ENCODE measurements at places on chromosomes 2 and 18. TPM values are rescaled to one million over a fixed set of nuclear protein-coding genes. Genes with fewer than 3 reads are reported as not detected.
A peak's percentile ranks its signal among the peaks of the same experiment; 100 is the strongest.

DNA sequence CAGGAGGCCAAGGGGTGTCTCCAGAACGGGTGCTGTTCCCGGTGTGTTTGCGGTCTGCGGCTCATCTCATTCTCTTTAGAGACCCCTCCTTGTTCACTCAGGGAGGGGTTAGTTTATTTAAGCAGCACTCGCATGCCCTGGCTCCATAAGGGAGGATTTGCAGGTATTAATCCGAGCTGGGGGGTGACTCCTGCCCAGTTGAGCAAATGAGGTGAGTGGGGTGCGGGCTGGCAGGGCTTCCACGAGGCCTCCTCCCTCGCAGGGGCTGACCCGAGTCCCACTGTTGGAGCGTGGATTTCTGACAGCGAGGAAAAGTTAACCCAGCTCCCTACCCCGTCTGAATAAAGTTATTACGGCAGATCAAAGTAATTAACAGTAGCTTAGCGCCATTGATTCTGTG, 371.8 kb upstream of the SALL3 start:
- H3K4me1 ChIP-seq = no peaks in the 10 kb centered on the region
- H3K36me3 ChIP-seq = no peaks in the 10 kb centered on the region
- no peak overlapping the region for H3K4me3 ChIP-seq

GRCh38 chr2:136408795-136409194, 290.8 kb upstream of the CXCR4 start:
- no peak overlapping the region for H3K27ac ChIP-seq
- H3K4me1 ChIP-seq = no peaks in the 10 kb centered on the region
- H3K4me3 ChIP-seq = no peak overlapping the region
- H3K27me3 ChIP-seq = no peaks in the 10 kb centered on the region
- no peak for DNase-seq

CD8B2 gene
- total RNA-seq = not detected

GRCh38 chr2:68465081-68465916, 1.8 kb downstream of the FBXO48 start:
- no peaks in the 10 kb centered on the region for H3K4me1 ChIP-seq
- H3K4me3 ChIP-seq = no peak overlapping the region
- H3K36me3 ChIP-seq = no peaks in the 10 kb centered on the region
- no peak for DNase-seq
- H3K27me3 ChIP-seq = no peaks in the 10 kb centered on the region
- H3K27ac ChIP-seq = no peak overlapping the region

GRCh38 chr18:62865498-62865897, 150.2 kb downstream of the PHLPP1 start:
- no peaks in the 10 kb centered on the region for H3K4me1 ChIP-seq
- H3K27ac ChIP-seq = no peak overlapping the region
- H3K27me3 ChIP-seq = no peaks in the 10 kb centered on the region
- H3K36me3 ChIP-seq = no peaks in the 10 kb centered on the region
- no peak overlapping the region for H3K4me3 ChIP-seq

GRCh38 chr2:24360050-24360962, at the start of gene ITSN2:
Gene ITSN2 (minus strand): TSS chr2:24360536. CDS start chr2:24328082, 32,454 bp downstream.
- peaks cover 3% of the 10 kb centered on the region for H3K4me1 ChIP-seq
- peak within 1 kb of the TSS; percentile 88 for H3K27ac ChIP-seq
- H3K36me3 ChIP-seq = no peaks in the 10 kb centered on the region
- DNase-seq = peak; percentile 92
- H3K27me3 ChIP-seq = no peaks in the 10 kb centered on the region

GRCh38 chr18:25456334-25457010, 104.5 kb upstream of the ZNF521 start:
- no peak for DNase-seq
- H3K4me1 ChIP-seq = no peaks in the 10 kb centered on the region
- no peak overlapping the region for H3K4me3 ChIP-seq
- no peak overlapping the region for H3K27ac ChIP-seq
- no peaks in the 10 kb centered on the region for H3K27me3 ChIP-seq
- H3K36me3 ChIP-seq = no peaks in the 10 kb centered on the region

DNA sequence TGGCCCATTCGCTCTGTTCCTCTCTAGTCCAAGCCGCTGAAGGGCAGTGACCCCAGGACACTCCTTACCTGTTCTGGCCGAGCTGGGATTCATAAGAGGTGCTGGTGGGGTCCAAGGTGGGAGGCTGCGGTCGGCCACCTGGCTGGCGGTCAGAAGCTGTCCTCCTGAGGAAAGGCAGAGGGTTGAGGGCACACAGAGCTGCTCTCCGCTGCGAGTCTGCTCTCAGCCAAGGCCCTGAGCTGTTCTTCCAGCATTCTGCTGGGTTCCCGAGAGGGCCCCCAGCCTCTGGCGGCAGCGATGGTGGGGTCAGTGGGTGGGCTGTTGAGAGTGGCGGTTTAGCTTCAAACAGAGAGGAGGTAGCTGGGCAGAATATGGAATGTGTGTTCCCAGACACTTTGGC, 3.8 kb downstream of the PCARE start:
- no peaks in the 10 kb centered on the region for H3K27me3 ChIP-seq
- no peak for DNase-seq
- H3K4me1 ChIP-seq = no peaks in the 10 kb centered on the region
- H3K27ac ChIP-seq = no peak overlapping the region

GRCh38 chr2:99845296-99845695, 297.1 kb downstream of the AFF3 start:
- H3K36me3 ChIP-seq = no peaks in the 10 kb centered on the region
- no peaks in the 10 kb centered on the region for H3K27me3 ChIP-seq
- no peaks in the 10 kb centered on the region for H3K4me1 ChIP-seq
- DNase-seq = no peak
- H3K27ac ChIP-seq = no peak overlapping the region
- H3K4me3 ChIP-seq = no peak overlapping the region

GRCh38 chr2:47134386-47135090, 20.6 kb downstream of the STPG4 start:
- no peak for DNase-seq

MDH1B gene
- total RNA-seq = 23.9 TPM

GRCh38 chr2:17620841-17621240, 80.3 kb downstream of the VSNL1 start:
- no peaks in the 10 kb centered on the region for H3K4me1 ChIP-seq
- no peaks in the 10 kb centered on the region for H3K27me3 ChIP-seq
- no peaks in the 10 kb centered on the region for H3K36me3 ChIP-seq
- H3K4me3 ChIP-seq = no peak overlapping the region
- DNase-seq = no peak

CABYR gene
- 0.67 TPM for total RNA-seq

DNA sequence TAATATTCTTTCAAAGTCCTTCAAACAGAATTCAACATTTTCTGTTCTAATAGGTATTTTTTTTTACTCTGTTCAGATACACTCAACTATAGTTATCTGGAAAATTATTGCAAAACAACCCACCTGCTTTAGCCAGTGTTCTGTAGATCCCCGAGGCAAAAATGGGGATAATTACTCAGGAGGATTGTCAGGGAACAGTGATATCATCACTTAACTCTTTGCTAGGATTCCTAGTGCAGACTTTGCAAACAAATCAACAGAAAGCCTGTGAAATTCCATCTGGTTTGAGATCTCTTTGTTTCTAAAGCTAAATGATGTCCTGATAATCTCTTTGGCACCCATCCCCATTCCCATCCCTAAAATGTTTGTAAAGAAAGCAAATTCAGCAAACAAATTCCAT, 413.6 kb upstream of the MEIS1 start:
- no peak for DNase-seq
- no peak overlapping the region for H3K4me3 ChIP-seq
- no peak overlapping the region for H3K27ac ChIP-seq
- no peaks in the 10 kb centered on the region for H3K27me3 ChIP-seq
- H3K4me1 ChIP-seq = no peaks in the 10 kb centered on the region
- no peaks in the 10 kb centered on the region for H3K36me3 ChIP-seq

- no peak overlapping the region for H3K4me3 ChIP-seq
- DNase-seq = no peak
- no peaks in the 10 kb centered on the region for H3K4me1 ChIP-seq
- H3K36me3 ChIP-seq = no peaks in the 10 kb centered on the region
- H3K27ac ChIP-seq = no peak overlapping the region
Observed at GRCh38 chr2:145268931-145269330, 749.0 kb upstream of the ZEB2 start.

DNA sequence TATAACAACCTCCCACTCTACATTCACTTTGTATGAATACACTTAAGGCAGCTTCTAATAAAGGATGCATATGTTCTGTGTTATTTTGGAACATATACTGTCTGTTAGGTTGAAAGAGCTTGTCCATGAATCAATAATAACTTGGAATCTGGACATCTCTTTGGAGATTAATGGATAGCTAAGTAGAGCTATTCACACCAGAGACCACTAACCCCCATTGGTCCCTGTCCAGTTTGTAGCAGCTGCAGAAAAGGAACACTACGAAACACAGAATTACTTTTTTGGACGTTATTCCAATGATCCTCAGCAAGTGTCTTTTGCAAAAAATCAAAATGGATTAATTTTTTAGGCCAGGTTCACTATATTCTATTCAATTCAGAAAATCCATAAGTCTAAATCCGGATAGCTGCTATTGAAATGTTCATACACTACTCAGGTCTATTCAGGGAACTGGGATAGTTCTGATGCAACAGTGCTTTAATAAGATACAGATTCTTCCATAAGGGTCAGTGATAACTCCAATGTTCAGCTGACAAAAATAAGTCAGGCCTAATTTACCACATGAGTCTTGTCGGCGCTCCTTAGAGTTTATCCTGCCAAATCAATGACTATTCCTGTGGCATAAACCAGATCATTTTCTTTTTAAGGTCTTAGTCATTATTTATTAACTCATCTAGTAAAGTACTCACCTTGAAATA, 44.2 kb downstream of the NRXN1 start:
- no peaks in the 10 kb centered on the region for H3K36me3 ChIP-seq
- DNase-seq = no peak
- H3K4me1 ChIP-seq = no peaks in the 10 kb centered on the region
- H3K4me3 ChIP-seq = no peak overlapping the region
- H3K27ac ChIP-seq = no peak overlapping the region

GYPC gene
- total RNA-seq = 19.7 TPM

DNA sequence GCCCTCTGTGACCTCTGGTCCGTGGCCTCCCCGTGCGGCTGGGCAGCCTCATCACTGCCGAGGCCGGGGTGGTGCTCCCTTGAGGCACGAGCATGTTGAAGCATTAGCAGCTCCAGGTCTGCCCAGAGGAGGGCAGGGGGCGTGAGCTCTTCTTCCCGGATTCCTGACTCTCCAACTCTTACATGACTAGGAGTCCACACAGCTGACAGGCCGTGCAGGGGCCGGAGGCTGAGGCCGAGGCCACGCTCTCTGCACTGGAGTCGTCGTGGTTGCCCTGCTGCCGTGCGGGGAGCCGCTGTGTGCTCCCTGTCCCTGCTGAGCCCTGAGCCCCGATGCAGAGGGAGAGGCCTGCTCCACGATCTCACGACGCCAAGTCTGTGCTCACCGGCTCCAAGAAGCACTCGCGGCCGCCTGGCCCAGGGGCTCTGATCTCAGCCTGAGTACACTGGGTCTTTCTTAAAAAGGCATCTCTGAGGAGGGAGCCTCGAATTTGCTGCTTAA, 19.4 kb upstream of the KCNG2 start:
- no peak overlapping the region for H3K27ac ChIP-seq
- no peaks in the 10 kb centered on the region for H3K4me1 ChIP-seq
- DNase-seq = no peak
- no peaks in the 10 kb centered on the region for H3K27me3 ChIP-seq
- H3K36me3 ChIP-seq = no peaks in the 10 kb centered on the region

GRCh38 chr2:122157158-122157557, 401.7 kb downstream of the TSN start:
- no peak overlapping the region for H3K27ac ChIP-seq
- H3K4me3 ChIP-seq = no peak overlapping the region
- H3K36me3 ChIP-seq = no peaks in the 10 kb centered on the region
- no peaks in the 10 kb centered on the region for H3K27me3 ChIP-seq
- DNase-seq = no peak

GRCh38 chr2:54008439-54008838, 37.6 kb upstream of the PSME4 start:
- H3K36me3 ChIP-seq = no peaks in the 10 kb centered on the region
- DNase-seq = no peak
- no peaks in the 10 kb centered on the region for H3K27me3 ChIP-seq
- no peak overlapping the region for H3K27ac ChIP-seq
- no peaks in the 10 kb centered on the region for H3K4me1 ChIP-seq

GRCh38 chr18:47346016-47346415, 94.6 kb upstream of the SKOR2 start:
- H3K36me3 ChIP-seq = no peaks in the 10 kb centered on the region
- no peaks in the 10 kb centered on the region for H3K4me1 ChIP-seq
- no peak overlapping the region for H3K4me3 ChIP-seq
- DNase-seq = no peak
- no peak overlapping the region for H3K27ac ChIP-seq

DNA sequence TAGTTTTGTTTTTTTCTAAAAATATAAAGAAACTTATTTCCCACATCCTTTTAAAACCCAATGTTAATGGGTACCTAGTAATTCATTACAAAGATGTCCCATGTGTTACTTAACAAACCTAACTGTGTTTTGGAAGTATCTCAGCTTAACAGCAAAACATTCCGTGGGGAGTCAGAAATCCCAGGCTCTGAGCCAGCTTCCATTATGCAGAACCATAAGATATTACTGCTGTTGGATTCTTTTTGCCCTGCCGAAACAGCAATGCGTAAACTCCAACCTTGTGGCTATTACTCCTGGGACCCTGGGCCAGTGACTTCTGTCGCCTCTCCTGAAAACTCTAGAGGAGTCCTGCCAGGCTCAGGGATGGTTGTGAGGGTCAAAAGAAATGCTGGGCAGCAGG, 174.1 kb downstream of the UXS1 start:
- H3K27ac ChIP-seq = no peak overlapping the region
- no peaks in the 10 kb centered on the region for H3K27me3 ChIP-seq
- H3K4me3 ChIP-seq = no peak overlapping the region
- H3K4me1 ChIP-seq = no peaks in the 10 kb centered on the region
- no peak for DNase-seq

SCN9A gene
- total RNA-seq = 7.5 TPM

GRCh38 chr2:230050136-230050535, 18.6 kb downstream of the SLC16A14 start:
- H3K36me3 ChIP-seq = no peaks in the 10 kb centered on the region
- no peak overlapping the region for H3K4me3 ChIP-seq
- no peaks in the 10 kb centered on the region for H3K27me3 ChIP-seq
